NCI-H1436 treated with DMSO at 0.1 percent for 48 hours (cell line): ENCODE measurements at places on chromosomes 3 and 15.

GRCh38 chr3:72892081-72892775 lies 4.4 kb downstream of the GXYLT2 start:
- no peak for DNase-seq

GRCh38 chr3:4158329-4158728 lies 144.8 kb upstream of the SETMAR start:
- no peak for DNase-seq

DNA sequence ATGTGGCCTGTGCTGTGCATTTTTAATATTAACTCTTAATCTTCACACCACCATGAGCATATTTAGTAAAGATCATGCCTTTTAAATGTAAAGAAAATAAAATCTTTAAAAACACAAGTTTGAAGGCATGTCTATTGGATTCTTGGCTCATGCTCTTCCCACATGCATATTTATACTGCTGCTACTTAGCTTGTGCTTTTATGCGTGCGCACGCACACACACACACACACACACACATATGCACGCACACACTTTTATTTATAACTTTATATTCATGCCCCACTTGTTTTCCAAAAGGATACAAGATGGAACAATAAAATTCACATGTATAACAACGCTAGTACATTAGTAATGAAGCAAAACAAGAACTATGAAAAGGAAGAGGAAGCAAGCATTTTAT lies 36.1 kb upstream of the ZPLD1 start:
- DNase-seq: no peak

GRCh38 chr3:64300790-64301423 lies 75.6 kb upstream of the PRICKLE2 start:
- no peak for DNase-seq

GRCh38 chr3:49607105-49607591 lies 52.9 kb downstream of the BSN start:
- no peak for DNase-seq
